ENCODE measurements at places on chromosomes 7 and 10. TPM values are rescaled to one million over a fixed set of nuclear protein-coding genes. Genes with fewer than 3 reads are reported as not detected.

- DNase-seq, result no peak
These were observed 187.7 kb downstream of the ELFN1 start for GRCh38 chr7:1857487-1858421.

- no peak for DNase-seq
These were observed 2.7 kb downstream of the SLC4A2 start for GRCh38 chr7:151062111-151062398.

The DNMBP gene
- polyA plus RNA-seq, result 0.41 TPM

- peak; percentile 7 for DNase-seq
These were observed 127.1 kb downstream of the KMT2E start for GRCh38 chr7:105141068-105141467.

GRCh38 chr7:5001003-5001402 lies 42.0 kb upstream of the MMD2 start:
- DNase-seq, result no peak

DNA sequence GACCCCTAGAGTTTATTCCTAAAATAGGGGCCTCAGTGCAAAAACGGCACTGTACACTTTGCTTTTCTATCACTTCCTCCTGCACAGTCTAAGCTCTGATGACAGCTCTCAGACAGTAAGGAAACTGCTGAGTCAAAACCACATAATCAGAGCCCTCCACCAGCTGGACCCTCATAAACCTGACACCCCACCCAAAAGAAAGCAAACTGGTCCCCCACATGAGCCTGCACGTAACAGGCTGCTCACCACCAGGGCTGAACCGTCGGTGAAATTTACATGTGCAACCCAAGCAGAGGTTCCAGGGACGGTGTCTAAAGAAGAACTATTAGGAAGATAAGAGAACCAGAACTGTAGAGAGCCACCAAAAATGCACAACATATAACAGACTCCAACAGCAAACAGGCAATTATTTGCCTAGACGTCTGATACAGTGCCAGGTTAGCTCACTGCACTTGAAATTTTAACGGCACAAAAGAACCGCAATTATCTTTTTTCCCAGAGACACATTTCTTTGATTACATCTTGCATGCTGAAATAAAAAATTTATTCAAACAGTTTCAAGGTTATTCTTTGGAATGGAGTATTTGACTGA lies 19.6 kb downstream of the SGMS1 start:
- DNase-seq, result peak; percentile 40

- DNase-seq, result no peak
These were observed 27.3 kb downstream of the MACC1 start for GRCh38 chr7:20189852-20190251.

The WEE2 gene
- polyA plus RNA-seq, result not detected

The WNT2 gene
- polyA plus RNA-seq, result not detected

Measured in immature natural killer cell (primary cell).